ENCODE measurements at places on chromosomes 5 and 9. TPM values are rescaled to one million over a fixed set of nuclear protein-coding genes. Genes with fewer than 3 reads are reported as not detected.
A peak's percentile ranks its signal among the peaks of the same experiment; 100 is the strongest.

The TMEM252 gene
- not detected for total RNA-seq

DNA sequence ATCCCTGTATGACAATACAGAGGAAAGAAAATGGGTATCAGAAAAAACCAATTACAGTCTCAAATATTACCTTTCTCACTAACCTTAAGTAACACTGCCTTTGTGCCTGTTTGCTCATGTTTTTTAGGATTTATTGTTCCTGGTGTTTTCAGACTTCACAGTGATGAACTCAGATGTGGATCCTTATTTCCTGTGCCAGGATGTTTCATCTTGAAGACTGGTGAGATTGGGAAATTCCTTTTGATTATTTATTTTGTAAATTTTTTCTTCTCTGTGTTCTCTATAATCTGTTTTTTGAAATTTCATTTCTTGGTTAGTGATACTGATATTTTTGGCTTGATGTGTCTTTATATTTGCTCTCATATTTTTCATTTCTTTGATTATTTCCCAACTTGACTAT lies 142.4 kb upstream of the GRIN3A start:
- DNase-seq, result no peak

DNA sequence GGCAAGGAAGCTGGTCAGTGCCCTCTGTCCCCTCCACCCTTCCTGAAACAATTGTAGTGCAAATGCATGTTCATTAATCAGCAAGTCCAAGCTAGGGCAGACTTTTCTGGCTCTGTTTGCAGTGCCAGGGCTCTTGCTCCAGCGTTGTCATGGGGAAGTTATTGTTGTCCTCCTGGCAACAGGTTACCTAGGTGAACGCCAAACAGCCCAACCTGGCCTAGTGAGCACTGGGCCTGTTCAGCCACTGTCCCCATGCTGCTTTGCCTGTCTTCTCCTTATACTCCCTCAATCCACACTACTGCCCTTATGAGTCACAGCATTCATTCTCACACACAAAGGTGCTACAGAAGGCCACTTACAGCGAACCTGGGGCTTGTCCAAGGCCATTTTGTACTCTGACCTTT lies 34.5 kb upstream of the GLIS3 start:
- peak; percentile 54 for DNase-seq

- DNase-seq, result no peak
Observed at GRCh38 chr5:145008876-145009530, 826.1 kb downstream of the PRELID2 start.

GRCh38 chr9:108885643-108886348 lies 23.7 kb downstream of the ACTL7A start:
- peak; percentile 62 for DNase-seq

DNA sequence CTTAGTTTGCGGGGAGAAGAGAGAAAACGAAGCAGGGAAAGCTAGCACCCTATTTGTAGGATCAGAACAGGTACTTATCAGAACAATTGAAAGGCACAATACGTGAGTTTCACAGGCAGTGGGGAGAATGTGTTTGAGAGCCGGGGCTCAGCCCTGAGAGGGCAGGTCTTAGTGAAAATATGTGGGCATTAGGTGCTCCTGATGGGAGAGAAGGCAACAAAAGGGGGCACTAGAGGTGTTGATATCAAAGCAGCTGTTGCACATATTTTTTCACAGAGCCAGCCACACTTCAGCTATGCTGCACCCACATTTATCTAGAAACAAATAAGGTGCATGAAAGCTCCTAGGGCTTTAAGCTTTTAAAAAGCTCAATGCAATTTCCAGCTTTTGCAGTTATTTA lies 99.7 kb upstream of the MAN2A1 start:
- DNase-seq, result no peak

All from astrocyte (in vitro differentiated cells and primary cell).